Activated CD8-positive, alpha-beta memory T cell treated with anti-CD3 and anti-CD28 coated beads, Interleukin-2, amount 50 U/mL, for 4 hours (primary cell): ENCODE measurements at places on chromosomes 11 and 22.

- no peak for DNase-seq
Observed at GRCh38 chr11:71206186-71206585, 46.2 kb downstream of the SHANK2 start.

- DNase-seq = no peak
Observed at GRCh38 chr11:73530109-73530508, 67.8 kb downstream of the FAM168A start.

- no peak for DNase-seq
Observed at GRCh38 chr11:88535916-88536547, 198.5 kb upstream of the CTSC start.

GRCh38 chr11:15849257-15849656 lies 507.1 kb downstream of the SOX6 start:
- no peak for DNase-seq

GRCh38 chr11:46294365-46295309 lies 17.2 kb downstream of the CREB3L1 start:
- no peak for DNase-seq

DNA sequence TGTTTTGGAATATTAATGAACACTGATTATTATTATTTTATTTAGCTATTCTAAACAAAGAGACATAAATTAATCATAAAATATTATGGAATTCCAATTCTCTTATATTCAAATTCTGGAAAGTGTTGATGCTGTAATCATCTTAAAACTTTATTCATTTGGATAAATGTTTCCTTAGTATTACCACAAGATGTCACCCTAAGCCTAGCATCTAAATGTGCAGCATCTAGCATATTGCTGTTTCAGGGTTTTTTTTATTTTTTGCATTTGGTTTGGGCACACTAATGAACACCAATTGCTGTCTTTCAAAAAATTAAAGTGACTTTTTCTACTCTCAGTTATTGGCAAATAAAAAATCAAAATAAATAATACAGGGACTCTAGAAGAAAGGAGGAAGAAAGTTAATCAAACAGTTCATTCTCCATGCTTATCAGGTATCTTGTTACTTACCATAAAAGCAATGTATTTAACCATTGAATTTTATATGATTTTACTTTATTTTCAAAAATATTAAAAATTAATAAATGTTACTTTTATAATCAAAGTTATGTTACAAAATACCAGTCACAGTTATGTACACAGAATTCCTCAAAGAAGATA lies 31.8 kb downstream of the DLG2 start:
- no peak for DNase-seq

GRCh38 chr11:72478669-72479068 lies 44.3 kb upstream of the CLPB start:
- no peak for DNase-seq

DNA sequence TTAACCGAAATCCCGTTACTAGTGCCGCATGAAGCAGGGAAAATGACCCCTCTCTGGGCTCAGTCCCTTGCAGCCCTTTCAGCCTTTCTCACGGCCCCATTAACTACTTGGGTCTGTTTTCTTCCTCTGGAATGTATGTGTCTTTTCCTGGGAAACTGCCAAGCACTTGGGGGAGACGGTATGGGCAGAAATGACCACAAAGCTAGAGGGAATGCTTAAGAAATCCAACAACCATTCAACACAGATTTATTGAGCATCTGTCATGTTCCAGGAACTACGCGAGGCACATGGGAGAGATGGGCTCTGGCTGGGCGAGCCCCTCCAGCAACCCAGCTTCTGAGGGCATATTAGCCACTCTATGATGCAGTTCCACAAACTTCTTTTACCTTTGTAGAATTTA lies 462.6 kb downstream of the BUD13 start:
- DNase-seq = no peak

DNA sequence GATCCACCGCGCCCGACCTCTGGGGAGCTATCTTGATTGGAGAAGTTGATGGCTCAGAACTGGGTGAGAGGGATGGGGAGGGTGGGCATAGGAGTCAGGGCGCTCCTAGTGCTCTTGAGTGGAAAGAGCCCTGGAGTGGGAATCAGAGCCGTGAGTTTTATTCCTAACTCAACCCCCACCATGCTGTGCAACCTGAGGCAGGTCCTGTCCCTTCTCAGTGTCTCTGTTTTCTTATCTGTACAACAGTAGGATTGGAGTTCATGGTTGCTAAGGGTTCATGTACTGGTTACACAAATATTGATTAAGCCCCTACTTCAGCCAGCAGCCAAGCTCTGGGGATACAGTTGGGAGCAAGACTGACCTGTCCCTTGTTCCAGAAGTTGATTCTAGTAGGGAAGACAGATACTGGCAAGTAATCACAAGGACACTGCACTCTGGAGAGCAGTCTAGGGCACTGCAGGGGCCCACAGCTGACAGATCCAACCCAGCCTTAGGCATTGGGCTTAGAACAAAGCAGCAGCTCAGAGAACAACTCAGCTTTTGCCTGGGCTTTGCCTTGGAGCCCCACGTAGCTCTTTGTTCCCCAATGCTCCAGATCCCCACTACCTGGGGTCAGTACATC lies 12.4 kb upstream of the DAGLA start:
- DNase-seq = no peak

DNA sequence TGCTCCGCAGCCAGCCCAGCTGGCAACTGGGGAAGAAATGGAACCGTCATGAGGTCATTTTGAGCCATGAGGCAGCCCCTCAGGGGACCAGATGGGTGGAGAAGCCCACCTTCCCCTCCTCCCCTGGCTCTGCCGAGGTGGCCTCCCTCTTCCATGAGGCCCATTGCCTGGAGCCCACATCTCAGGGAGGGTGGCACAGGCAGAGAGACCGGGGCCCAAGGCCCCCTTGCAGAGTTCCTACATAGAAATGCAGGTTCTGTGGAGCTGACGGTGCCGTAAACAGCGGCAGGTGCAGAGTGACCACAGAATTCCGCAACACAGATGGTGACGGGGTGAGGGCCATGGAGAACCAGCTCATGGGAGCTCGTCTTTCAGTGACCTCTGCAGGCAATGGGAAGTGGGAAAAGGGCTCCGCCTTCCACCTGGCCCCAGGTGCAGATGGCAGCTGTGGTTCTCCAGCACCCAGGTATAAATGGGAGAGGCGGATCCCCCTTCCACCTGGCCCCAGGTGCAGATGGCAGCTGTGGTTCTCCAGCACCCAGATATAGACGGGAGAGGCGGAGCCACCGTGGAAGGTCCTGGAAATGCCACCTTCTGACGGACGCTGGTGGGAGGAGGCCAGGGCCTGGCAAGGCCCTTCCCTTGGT lies 765.4 kb downstream of the BRD1 start:
- no peak for DNase-seq

- no peak for DNase-seq
Observed at GRCh38 chr11:119723243-119723951, 5.6 kb downstream of the NECTIN1 start.

DNA sequence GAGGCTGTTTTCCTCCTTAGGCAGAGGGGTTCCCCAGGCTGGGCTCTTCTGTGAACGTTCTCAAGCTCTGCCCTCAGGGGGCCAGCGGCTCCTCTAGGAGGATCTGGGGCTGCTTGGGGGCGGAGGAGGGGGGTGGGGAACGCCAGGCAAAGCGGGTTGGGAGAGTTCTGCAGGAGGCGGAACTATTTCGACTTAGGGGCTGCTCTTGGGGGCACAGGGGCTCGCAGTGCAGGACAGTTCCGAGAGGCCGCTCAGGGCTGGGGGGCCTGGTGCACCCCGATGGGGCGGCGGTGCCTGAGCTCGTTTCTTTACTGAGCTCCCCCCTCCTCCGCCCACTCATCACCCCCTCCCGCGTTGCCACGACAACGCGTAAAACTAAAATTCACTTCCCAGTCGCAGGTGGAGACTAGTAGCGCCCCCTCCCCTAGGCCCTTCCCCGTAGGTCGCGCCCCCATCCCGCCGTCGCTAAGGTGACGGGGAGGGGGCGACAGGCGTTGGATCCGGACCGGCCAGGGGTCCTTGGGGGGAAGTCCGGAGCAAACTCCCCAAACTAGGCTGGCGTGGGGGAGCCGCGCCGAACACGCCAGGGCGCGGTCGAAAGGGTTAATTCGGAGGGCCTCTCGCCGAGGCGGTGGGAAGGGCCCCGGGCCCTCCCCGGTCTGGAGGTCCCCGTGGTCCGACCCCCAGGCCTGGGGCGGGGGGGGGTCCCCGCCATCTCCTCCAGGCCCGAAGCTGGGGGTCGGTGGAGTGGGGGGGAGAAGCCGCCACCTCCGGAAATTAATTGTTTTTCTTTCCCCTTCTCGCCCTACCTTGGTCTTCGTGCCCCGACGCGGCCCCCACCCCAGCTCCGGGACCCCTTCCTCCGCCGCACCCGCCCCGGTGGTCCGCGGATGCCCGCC lies 857 bp downstream of the SHANK3 start:
- peak; percentile 42 for DNase-seq

- no peak for DNase-seq
Observed at GRCh38 chr11:34086554-34087283, 18.7 kb upstream of the NAT10 start.

- no peak for DNase-seq
Observed at GRCh38 chr11:116037861-116038260, 533.6 kb upstream of the CADM1 start.

GRCh38 chr22:30275625-30276024 lies 9.0 kb upstream of the OSM start:
- DNase-seq = peak; percentile 52

- DNase-seq = no peak
Observed at GRCh38 chr22:20094197-20094807, 14.3 kb downstream of the DGCR8 start.

DNA sequence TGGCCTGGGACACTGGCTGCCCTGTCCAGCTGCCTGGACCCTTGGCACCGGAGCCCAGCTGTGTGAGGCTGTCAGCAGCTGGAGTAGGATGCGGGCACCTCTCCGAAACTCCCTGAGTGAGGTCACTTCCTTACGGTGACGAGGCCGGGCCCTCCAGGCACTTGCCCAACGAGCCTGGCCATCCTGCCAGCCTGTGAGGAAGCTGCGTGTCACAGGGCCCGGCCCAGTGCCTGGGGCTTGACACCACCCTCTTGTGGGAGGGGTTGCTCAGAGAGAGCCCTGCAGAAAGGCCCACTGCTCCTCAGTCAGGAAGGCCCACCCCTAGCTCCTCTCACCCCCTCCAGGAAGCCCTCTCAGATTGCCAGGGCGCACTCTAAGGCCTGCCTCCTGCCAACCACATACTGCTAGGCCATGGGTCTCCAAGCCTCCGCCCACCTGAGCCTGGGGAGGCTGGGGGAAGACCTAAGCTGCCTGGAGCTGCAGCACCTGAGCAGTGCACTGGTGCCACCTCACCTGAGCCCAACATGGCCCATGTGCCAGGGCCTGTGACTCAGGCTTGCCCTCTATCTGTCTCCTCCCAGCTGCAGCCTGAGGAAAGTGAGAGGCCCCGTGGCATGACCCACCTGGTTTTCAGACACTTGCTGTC lies 4.3 kb upstream of the PHLDA2 start:
- no peak for DNase-seq

DNA sequence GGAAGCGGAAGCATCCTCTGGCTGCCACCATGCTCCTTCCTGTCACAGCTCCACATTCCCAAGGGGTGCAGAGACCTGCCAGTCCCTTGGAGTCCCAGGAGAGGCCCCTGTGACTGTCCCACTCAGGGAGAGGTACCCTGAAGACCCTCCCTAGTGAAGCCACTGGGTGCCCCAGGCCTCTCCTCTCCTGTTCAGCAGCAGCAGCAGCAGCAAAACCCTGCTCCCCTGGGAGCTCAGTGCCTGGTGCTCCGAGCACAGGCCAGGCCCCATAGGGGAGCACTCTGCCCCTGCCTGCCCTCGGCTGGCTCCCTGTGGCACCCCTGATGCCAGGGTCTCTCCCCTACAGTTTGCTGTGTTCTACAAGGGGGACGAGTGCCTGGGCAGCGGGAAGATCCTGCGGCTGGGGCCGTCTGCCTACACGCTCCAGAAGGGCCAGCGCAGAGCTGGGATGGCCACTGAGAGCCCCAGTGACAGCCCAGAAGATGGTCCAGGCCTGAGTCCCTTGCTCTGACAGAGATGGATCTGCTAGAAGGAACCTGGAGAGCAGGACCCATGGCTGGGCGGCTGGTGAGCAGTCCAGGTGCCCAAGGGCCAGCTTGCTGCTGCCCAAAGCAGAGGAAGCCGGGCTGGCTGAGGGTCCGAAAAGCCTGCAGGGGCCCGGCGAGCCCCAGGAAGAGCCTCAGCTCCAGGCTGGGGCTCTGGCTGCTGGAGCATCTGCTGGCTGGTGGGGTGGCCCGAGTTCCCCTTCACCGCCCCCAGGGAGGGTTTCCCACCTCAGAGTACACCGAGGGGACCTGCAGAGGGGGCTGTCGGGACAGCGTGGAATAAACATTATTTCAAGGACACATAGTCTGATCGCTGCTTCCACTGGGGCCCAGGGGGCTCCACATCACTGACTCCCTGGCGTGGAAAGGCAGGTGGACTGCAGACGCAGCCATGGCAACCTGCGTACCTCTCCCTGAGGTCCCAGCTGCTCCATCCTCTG lies 21.3 kb downstream of the TRMU start:
- DNase-seq = no peak

GRCh38 chr22:49351761-49352227 lies 475.9 kb downstream of the BRD1 start:
- DNase-seq = no peak

DNA sequence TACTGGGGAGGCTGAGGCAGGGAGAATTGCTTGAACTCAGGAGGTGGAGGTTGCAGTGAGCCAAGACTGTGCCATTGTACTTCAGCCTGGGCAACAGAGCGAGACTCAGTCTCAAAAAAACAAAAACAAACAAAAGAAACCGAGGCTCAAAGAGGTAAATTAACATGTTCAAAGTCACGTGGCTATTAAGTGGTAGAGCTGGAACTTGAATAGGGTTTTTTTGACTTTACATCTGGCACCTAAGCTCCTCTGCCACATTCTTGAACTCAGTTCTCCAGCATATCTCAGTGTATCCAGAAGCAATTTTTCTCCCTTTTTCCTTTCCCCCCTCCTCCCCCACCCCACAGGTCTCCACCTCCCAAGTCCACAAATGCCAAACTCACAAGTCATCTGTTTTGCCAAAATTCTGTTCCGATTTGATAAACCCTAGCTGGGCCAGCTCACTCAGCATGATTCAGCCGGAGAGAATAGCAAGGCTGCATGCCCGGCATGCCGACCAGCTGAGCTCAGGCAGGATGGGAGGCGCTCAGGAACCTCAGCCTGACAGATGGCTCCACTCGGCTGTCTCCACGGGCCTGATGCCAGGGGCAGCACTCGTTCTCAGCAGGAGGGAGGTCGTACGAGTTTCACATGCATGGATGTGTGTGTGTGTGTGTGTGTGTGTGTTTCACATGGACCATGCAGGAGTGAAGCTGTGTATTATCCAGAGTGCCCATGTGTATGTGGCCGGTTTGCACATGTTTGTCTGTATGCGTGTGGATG lies 63.2 kb upstream of the RRAS2 start:
- no peak for DNase-seq

GRCh38 chr11:66495401-66495854 lies 15.0 kb upstream of the BBS1 start:
- no peak for DNase-seq

DNA sequence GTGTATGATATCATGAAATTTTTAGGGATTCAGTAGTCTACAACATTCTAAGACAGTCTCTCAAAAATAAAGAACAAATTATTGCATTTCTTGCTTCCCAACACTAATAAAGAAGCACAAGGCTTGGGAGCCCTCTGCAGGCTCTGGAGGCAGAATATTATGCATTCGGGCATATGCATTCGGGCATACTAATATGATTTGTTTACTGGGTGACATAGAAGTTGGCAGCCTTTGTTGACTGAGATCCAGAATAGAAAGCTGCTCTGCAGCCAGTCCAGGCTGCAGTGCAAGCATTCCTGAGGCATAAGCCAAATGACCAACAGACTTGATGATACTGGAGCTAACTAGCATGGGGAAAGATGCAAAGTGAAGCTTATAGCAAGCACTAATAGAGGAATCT lies 945.5 kb downstream of the OPCML start:
- no peak for DNase-seq
